ENCODE measurements at places on chromosomes 6 and 20. TPM values are rescaled to one million over a fixed set of nuclear protein-coding genes. Genes with fewer than 3 reads are reported as not detected.

The BCAS1 gene
- 1.1 TPM for total RNA-seq

The NCOA3 gene
- total RNA-seq = 42.3 TPM

The IRF4 gene
- total RNA-seq = 0.07 TPM

The GDAP1L1 gene
- not detected for total RNA-seq

The PDYN gene
- 0.06 TPM for total RNA-seq

The ZNF76 gene
- 8.8 TPM for total RNA-seq

The CDC5L gene
- 9.9 TPM for total RNA-seq

The LIN28B gene
- 1.8 TPM for total RNA-seq

The EDN1 gene
- 41.0 TPM for total RNA-seq

The ADTRP gene
- 1.0 TPM for total RNA-seq

The SLC17A3 gene
- total RNA-seq = 0.93 TPM

The ARMH2 gene
- not detected for total RNA-seq

The E2F3 gene
- 13.3 TPM for total RNA-seq

The SOX12 gene
- 30.7 TPM for total RNA-seq

The ACOT8 gene
- 18.2 TPM for total RNA-seq

The CCR6 gene
- not detected for total RNA-seq

The TAF11 gene
- 20.7 TPM for total RNA-seq

The TP53INP2 gene
- total RNA-seq = 6.8 TPM

The AVP gene
- total RNA-seq = not detected

The TCP11 gene
- not detected for total RNA-seq

The OPRL1 gene
- total RNA-seq = 0.45 TPM

The RTEL1 gene
- 7.4 TPM for total RNA-seq

The STX16 gene
- total RNA-seq = 33.6 TPM

The PSORS1C1 gene
- 4.4 TPM for total RNA-seq

The SYCP2L gene
- total RNA-seq = 1.6 TPM

The NRSN1 gene
- not detected for total RNA-seq

The SLC16A10 gene
- 0.35 TPM for total RNA-seq

The LY6G6C gene
- not detected for total RNA-seq

The MUC21 gene
- not detected for total RNA-seq

The BPI gene
- not detected for total RNA-seq

The EYA2 gene
- total RNA-seq = 3.0 TPM

The TMEM30A gene
- total RNA-seq = 47.8 TPM

The C20orf173 gene
- not detected for total RNA-seq

The RBL1 gene
- total RNA-seq = 9.2 TPM
